ENCODE measurements at places on chromosomes 16 and 17.

- DNase-seq: no peak
These were observed 124.2 kb downstream of the TMEM132E start for GRCh38 chr17:34703533-34703932.

DNA sequence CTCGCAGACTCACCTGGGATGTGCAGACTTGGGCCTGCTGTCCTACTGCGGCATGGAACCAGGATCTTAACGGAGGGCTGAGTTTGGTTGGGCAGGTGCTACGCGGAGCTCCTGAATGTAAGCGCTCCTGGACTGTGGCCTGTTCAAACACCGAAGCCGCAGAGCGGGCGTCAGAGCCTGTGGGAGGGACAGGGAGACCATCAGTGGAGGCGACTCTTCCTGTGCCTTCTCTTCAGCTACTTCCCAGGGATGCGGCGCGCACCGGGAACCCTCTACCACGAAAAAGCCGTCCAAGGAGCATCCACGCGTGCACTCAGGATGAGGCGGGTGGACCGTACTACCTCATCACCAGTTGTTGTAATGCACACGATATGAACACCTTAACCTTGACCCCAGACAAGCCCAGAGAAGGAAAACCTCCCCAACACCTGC, 2.0 kb downstream of the USP36 start:
- DNase-seq: no peak

GRCh38 chr17:65041518-65041917, 15.0 kb downstream of the GNA13 start:
- DNase-seq: no peak

DNA sequence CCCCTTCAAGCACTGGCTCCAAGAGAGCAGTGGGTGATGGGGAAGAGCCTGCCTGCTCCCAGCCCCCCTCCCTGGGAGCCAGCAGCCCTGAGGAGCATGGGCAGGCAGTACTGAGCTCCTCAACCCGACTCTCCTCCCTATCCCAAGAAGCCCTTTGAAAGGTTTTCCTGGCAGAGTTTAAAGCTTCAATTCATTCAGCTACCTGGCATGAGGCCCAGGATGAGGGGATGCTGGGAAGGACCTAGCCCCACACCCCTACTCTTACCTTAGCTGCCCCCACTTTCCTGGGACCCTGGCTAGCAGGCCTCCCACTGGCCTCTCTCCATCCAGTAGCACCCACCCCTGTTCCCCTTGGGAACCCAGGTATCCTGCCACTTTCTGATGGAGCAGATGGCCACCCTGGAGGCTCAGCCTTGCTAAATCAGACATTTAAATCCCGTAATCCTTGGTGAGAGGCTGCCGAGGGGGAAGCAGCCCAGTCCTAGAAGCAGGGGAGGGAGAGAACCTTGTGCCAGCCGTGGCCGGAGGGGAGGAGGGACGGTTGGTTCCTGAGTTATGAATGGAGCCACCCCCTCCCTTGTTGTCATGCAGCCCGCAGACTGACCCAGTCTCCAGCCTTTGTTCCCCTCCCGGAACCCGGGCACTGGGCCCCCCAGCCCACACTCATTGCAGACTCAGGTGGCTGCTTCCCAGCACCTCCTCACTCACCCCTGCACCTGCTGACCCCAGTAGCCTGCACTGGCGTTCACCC, 17.1 kb downstream of the ATP1B2 start:
- DNase-seq: no peak

DNA sequence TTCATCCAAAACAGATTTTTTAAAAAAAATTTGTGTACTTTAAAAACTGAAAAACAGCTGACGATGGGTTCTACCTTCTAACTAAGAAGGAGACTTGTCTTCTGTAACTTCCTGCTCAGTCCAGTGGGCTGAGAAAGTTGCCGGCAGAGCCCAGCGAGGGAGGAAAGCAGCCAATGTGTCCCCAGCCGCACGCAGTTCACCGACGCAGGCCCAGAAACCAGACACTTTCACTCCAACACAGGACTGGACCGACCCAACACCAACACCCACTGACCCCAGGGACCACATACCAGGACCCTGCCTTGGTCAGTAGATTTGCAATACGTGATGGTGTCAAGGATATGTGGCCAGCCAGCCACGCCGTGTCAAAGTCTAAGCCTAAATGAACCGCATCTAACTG, 25.6 kb downstream of the TRAP1 start:
- no peak for DNase-seq

- no peak for DNase-seq
These were observed 136.0 kb upstream of the IRX3 start for GRCh38 chr16:54422569-54422978.

DNA sequence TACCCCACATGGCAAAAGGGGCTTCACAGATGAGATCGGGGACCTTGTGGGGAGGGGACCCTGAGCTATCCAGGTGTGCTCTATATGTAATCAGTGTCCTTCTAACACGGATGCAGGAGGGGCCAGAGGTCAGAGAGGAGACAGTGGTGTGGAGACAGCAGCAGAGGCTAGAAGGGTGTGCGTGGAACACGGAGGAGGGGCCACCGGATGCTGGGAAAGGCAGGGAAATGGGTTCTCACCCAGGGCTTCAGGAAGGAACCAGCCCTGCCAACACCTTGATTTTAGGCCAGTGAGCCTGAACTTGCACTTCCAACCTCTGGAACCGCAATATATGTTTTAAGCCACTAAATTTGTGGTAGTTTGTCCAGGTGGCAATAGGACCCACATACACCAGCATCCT, 4.6 kb upstream of the SLC38A8 start:
- no peak for DNase-seq

- no peak for DNase-seq
These were observed 3.6 kb downstream of the LRRC75A start for GRCh38 chr17:16488186-16488967.
